Aorta (tissue), 5 donors: ENCODE measurements at places on chromosomes 11 and 22.

GRCh38 chr11:16738947-16739815 lies 734 bp downstream of the C11orf58 start:
- DNase-seq, result no peak

GRCh38 chr11:123261345-123262106 lies 66.5 kb upstream of the CLMP start:
- peak; percentile 83 for DNase-seq

- DNase-seq, result no peak
Observed at GRCh38 chr22:30021881-30022619, 58.2 kb upstream of the HORMAD2 start.

DNA sequence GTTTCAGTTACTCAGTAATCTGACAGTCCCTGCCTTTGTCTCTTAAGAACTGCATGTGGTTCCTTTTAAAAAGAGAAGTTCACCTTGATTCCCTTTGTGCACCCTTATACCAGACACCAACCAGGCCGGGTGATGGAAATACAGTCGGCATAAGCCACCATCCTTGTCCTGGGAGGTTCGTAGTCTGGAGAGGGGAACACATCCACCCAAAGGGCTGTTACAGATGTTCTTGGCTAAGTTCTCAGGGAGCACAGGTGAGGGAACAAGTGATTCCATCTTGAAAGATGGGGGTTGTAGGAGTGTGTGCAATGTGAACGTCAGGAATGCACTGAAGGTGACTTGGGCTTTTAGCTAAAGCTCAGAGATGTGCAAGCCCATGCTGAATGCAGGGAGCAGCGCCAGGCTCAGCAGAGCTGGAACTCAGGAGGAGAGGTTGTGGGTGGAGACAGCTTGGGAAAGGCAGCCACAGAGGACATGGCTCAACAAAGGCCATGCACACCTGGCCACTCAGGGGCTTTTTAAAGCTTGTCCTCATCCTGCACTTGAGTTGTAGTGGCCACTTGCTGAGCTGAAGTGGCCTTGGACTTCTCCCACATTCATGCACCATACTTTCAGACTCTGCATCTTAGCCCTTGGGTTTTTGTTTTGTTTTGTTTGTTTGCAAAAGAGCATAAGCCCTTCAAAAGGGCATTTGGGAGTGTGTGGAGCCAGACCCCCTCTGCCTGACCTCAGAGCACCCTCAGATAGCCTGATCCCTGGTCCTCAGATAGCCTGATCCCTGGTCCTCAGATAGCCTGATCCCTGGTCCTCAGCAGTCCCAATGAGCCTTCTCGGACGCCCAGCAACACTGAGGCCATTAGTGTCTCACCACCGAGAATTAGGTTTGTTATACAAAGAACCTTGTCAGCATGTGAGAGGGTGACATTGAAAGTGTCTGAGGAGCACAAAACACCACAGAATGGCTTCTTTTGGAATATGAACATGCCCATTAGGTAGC lies 12.7 kb upstream of the TMA7B start:
- no peak for DNase-seq
